ENCODE measurements at places on chromosomes 3 and 15.

DNA sequence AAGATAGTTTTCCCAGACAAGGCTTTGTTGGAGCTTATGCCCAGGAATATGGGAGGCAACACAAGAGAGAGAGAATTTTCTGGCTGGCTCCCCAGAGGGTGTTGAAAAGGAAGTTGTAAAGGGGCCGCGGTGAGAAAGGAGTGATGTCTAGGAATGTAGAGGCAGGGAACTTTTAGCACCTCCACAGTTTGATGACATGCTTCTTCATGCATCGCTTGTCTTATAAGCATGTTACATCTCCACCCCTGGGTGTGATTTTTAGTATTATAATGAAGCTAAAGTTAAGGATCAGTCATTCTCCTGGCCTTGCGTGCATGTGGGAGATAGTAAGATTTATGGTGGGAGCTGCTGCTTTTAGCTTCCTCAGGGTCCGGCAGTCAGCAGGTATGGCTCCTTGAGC is 32.8 kb upstream of the TF start:
- DNase-seq = no peak

DNA sequence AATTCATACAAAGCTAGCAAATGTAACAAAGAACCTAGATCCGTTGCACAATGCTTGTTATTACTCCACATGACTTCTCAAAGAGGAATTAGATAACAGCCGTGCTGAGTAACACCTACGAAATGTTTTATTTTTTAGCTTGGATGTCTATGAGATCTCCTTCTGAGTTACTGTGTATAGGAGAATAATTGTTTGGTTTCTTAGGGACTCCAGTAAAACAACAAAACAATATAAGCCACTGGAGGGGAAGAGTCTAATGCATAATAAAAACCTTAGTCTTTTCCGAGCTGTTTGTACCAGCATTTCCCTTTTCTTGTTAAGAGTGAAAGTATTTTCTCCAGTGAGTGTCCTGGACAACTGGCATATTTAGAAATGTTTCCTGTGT is 15.6 kb downstream of the SNAP23 start:
- DNase-seq = no peak

DNA sequence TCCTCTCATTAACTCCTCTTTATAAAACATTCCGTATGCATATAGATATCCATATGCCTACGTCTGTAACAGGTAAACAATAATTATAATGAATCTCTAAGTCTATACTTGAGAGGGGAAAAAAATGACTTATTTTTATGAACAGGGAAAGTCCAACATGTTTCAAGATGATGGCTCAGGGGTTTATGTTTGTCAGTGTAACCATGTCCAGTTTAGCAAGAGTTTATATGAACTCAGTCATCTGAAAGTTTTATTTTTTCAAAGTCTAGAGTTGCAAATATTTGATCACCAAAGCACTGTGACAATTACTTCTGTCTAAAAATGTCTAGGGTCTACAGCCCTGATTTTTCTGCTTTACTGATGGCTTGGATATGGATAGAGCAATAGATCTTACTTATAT is 559.4 kb upstream of the KCNMB2 start:
- no peak for DNase-seq

GRCh38 chr3:45008117-45008516 is 18.0 kb upstream of the CLEC3B start:
- DNase-seq = no peak

DNA sequence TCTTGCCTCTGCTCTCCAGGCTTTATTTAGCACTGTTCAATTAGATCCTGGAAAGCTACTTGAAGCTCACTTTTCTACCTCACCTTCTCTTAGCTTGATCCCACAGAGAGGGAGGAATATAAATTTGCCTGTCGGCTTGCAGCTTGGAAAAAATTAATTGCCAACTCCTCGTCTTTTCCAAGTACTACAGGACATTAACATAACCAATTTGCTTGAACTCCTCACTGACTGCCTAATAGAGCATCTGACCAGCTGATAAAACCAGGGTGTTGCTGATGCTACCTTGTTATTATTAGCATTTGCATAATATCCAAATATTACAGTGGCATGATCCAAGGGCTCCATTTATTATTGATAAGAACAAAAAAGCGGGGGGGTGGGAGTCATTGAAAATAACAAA is 561.8 kb downstream of the MCTP2 start:
- DNase-seq = no peak

GRCh38 chr3:34159613-34160420 is 361.4 kb downstream of the PDCD6IP start:
- DNase-seq = no peak

- no peak for DNase-seq
Observed at GRCh38 chr3:174862101-174862500, 3.0 kb downstream of the NAALADL2 start.

GRCh38 chr3:80983753-80984152 is 777.7 kb downstream of the GBE1 start:
- DNase-seq = no peak

- DNase-seq = no peak
Observed at GRCh38 chr3:144431134-144431533, 459.5 kb downstream of the DIPK2A start.

DNA sequence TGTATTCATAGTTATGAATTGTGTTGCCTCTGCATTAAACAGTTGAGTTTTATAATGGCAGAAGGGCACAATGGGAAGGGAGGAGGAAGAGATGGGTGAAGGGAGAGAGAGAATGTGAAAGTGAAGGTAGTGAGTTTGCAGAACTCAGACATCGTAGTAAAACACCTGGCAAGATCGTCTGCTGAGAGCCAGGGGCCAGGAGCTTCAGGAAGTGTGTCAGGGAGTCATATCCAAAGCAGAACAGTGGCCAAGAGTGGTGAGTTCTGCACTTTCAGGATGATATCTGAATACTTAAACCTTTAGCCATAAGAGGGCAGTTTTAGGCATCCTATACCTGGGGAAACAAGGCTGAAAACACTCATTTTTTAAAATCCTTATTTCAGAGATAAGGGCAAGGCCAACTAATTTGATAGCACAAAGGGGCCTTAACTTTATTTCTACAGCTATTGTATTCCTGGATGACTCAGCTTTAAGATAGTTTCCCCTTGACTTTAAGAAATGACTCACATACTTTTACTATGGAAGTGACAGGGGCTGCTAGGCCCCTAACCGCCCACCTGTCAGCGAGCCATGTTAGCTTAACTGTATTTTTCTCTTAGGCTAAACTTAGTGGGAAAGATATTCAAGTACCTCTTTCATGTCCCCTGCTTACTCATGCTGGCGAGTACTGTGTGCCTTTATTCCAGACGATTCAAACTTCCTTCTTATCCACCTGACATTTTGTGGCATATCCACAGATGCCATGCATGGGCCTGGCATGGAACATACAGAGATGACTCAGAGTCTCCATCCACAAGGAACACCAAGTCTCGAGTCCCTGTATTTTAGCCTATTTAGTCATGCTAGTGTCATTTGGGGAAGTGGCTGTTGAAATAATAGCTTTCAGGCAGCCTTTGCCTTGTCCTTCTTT is 53.9 kb downstream of the RLBP1 start:
- DNase-seq = no peak

DNA sequence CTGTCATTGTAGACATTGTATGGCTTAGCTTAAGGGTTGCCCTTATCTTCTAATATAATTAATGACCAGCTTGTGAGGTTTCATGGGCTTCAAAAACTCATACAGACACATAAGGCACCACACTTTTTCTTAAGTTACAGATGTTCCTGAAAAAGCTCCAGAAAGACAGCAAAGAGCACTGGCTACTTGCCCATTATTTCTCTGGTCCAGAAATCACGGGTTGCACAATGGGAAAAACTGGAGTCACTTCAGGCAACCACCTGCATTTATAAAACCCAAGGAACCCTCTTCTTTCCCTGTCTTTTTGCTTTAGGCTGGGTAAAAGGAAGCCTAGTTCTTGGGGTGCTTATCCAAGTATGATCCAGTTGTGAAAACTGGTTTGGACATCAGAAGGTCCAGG is 2.3 kb upstream of the COL6A6 start:
- DNase-seq = no peak

GRCh38 chr15:42611532-42611931 is 36.1 kb downstream of the STARD9 start:
- DNase-seq = no peak
